ENCODE measurements at places on chromosomes 3 and 15. TPM values are rescaled to one million over a fixed set of nuclear protein-coding genes. Genes with fewer than 3 reads are reported as not detected.
A peak's percentile ranks its signal among the peaks of the same experiment; 100 is the strongest.

The IGSF10 gene
- 0.02 TPM for polyA plus RNA-seq

The BOC gene
- polyA plus RNA-seq, result 11.2 TPM

The PIGZ gene
- polyA plus RNA-seq, result 0.17 TPM

The PCOLCE2 gene
- 0.96 TPM for polyA plus RNA-seq

The GREM1 gene
- polyA plus RNA-seq, result 2,326 TPM

The CRABP1 gene
- not detected for polyA plus RNA-seq

The DPPA2 gene
- polyA plus RNA-seq, result not detected

The CD200 gene
- polyA plus RNA-seq, result 3.4 TPM

The IP6K2 gene
- 110 TPM for polyA plus RNA-seq

- DNase-seq, result no peak
These were observed 17.8 kb upstream of the MAP4 start for GRCh38 chr3:48034000-48034516.

DNA sequence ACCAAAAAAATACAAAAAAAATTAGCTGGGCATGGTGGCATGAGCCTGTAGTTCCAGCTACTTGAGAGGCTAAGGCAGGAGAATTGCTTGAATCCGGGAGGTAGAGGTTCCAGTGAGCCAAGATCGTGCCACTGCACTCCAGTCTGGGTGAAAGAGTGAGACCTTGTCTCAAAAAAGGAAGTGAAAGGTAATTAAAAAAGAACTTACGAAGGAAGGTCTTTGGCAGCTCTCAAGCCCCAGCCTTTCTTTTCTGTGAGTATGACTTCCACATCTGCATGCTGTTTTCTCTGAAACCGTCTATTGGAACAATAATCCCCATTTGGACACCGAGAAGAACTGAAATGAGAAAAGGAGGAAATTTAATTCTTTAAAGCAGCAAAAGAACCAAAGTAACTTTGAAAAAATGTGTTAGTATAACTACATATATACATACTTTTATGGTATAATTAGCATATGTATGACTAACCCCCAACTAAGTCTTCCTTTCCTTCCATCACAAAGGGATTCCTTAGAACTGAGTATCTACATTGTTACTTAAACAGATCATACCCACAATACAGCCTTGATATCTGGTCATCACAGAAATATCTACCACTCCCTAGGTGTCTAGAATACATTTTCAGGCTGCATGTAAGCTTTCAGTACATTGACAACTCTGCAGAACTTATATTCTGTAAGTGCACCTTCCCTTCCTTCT, 50.1 kb downstream of the SETD2 start:
- DNase-seq, result peak; percentile 67

DNA sequence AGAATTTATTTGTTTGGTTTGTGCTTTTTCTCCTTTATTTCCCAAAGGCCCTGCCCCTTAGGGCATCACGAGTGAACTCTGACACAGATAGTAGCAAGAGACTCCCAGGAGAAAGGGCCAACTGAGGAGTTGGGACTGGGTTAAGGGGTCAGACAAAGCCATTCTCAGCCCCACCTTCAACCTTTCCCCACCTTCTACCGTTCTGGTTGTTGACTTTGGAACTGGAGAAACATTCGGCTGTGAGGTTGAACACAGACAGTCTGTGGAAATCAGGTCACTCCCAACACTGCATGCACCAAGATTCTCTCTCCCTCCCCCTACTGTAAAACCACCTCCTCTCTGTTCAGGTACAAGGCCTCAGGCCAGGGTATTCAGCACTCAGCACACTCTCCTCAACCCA, 3.9 kb upstream of the BDH1 start:
- no peak for DNase-seq

GRCh38 chr15:70439304-70439877, 324.0 kb downstream of the UACA start:
- no peak for DNase-seq

DNA sequence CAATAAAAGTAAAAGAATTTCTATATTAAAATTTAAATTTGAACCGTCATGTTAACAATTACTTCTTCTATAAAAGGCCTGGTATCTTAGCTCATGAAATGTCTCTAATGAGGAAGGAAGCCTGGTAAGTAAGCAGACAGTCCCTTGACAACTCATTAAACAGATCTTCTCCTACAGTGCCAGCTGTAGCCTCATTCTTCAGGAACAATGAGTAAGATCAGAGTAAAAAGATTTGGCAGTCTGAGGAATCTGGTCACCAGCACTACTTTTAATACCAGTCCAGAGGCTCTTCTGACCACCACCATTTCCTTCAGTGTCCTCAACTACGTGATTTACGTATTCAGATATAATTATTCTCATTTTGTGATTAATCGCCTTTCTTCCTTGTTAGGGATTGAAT, 955.0 kb upstream of the ALCAM start:
- no peak for DNase-seq

- no peak for DNase-seq
These were observed 35.0 kb downstream of the CTSH start for GRCh38 chr15:78909791-78910228.

DNA sequence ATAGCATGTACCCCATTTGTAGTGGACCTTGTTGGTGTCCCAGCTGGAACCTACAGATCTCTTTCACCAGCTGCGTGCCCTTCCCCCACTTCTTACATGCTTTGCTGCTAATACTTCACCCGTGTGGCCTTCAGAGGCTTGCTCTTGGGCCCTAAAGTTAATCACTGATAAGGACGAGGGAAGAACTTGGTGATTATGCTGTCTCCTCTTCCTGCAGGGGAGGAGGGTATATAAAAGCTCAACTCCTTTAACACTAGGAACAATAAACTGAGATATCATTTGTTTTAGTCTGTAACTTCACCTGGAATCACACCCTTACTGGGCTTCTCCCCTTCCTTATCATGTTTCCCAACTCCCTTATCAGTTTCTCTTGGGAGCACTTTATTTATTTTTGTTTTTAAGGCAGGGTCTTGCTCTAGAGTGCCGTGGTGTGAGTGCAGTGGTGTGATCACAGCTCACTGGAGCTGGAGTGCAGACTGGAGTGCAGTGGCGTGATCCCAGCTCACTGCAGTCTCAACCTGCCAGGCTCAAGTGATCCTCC, 43.2 kb upstream of the PIK3R4 start:
- DNase-seq, result no peak

DNA sequence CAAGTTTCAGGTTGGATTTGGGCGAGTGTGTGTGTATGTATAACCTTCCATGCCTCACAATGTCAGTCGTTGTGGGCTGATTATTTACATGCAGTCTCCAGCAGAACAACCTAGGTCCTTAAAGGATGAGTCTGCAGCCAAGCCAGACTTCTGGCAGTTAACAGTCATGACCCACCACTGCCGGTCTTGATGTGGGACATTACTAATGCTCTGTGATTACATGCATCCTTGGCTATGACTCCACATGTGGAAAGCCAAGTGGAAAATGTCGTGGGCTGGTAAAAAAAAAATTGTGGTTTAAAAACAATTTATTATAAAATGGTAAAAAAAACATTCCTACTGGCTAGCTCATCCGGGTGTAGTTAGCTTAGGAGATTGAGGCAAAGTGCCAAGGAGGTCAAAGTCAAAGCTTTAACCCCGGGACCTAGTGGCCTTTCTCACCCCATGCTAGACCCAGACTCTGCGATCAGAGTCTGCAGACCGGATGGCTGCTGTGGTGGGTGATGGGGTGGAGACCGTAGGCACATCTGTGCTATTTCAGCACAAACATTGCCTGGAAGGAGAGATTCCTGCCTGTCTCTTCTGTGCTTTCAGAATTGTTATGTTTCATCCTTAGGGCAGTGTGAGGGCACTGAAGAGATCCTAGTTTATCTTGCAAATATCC, 6.8 kb downstream of the RARRES1 start:
- DNase-seq, result peak; percentile 94

DNA sequence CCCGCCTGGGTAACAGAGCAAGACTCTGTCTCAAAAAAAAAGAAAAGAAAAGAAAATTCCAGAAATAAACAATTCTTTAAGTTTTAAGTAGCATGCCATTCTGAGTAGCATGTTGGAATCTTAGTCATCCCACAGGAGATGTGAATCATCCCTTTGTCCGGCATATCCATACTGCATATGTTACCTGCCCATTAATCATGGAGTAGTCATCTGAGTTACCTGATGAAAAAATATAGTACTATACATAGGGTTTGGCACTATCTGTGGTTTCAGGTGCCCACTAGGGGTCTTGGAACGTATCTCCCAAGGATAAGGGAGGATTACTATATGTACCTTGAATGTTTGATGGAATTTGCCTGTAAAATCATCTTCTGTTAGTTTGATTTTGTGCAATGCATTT, 6.3 kb upstream of the CCR4 start:
- no peak for DNase-seq

- no peak for DNase-seq
These were observed 534.4 kb downstream of the ZNF385D start for GRCh38 chr3:21216598-21216997.

- DNase-seq, result no peak
These were observed 5.5 kb downstream of the MEF2A start for GRCh38 chr15:99571299-99571698.

- DNase-seq, result no peak
These were observed 858.9 kb upstream of the CFAP20DC start for GRCh38 chr3:59908701-59909100.

DNA sequence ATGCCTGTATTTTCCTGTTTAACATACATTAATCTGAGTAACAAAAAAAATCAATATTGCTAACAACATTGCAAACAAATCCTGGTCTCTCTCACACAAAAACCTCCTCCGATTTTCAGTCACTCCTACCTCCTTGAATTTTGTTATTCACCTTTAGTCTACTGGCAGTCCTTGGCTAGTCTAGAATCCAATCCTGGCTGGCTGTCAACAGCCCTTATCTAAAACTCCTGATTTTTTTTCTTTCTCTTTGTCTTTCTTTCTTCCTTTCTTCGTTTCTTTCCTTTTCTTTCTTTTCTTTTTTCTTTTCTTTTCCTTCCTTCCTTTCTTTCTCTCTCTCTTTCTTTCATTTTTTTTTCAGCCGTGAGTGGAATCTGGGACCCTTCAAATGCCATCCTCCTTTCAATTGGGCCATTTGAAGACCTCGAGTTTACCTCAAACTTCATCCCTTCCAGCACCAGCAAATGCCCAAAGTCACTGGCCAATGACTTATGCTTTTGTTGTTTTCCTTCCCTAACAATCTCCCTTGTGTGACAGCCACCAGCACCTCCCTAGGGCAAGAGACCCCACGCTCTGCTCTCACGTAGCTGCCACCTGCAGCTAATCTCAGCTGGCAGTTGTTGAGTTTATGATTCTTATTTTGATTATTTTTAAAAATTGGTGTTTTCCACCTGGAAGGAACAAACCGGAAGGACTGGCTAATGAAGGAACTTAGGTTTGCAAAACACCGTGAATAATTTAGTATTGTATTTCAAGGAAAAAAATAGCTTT, 6.8 kb upstream of the ONECUT1 start:
- DNase-seq, result no peak

DNA sequence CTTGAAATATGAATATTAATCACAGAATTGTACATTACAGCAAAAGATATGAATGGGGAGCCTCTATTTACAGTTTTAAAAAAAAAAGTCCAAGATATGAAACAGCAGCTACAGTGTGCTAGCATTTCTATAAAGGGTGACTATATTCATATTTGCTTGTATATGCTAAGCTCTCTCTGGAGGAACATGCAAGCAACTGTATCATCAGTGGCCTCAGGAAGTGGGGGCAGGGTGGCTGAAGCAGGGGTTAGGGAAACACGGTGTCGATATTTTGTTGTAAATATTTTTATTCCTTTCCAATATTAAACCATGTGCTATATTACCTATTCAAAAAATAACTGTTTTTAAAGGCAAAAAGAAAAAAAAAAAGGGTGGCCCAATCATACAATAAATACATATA, 2.3 kb downstream of the UACA start:
- DNase-seq, result no peak

GRCh38 chr3:111737047-111737705, 121.9 kb upstream of the PHLDB2 start:
- no peak for DNase-seq

- DNase-seq, result no peak
These were observed 205.9 kb downstream of the MBNL1 start for GRCh38 chr3:152474585-152474984.

DNA sequence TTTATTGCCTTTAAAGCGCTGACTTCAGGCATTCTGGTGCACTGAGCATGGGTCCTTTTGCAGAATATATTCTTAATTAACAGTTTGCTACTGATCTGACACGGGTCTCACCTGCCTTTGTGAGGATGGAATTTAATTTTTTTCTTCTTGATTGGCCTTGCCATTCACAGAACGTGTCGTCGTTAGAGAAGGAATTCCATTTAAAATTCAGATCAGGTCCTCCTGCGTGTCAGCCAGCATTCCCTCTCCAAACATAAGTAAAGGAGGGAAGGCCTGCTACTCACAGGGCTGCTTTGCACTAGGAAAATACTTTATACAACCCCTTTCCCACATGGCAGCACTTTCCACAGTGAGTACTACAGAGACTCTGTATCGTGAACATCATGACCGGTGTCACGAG, 492.7 kb downstream of the NTRK3 start:
- no peak for DNase-seq

GRCh38 chr3:217948-218347, 21.4 kb downstream of the CHL1 start:
- DNase-seq, result no peak

GRCh38 chr3:60803216-60804173, 447.8 kb downstream of the FHIT start:
- no peak for DNase-seq

DNA sequence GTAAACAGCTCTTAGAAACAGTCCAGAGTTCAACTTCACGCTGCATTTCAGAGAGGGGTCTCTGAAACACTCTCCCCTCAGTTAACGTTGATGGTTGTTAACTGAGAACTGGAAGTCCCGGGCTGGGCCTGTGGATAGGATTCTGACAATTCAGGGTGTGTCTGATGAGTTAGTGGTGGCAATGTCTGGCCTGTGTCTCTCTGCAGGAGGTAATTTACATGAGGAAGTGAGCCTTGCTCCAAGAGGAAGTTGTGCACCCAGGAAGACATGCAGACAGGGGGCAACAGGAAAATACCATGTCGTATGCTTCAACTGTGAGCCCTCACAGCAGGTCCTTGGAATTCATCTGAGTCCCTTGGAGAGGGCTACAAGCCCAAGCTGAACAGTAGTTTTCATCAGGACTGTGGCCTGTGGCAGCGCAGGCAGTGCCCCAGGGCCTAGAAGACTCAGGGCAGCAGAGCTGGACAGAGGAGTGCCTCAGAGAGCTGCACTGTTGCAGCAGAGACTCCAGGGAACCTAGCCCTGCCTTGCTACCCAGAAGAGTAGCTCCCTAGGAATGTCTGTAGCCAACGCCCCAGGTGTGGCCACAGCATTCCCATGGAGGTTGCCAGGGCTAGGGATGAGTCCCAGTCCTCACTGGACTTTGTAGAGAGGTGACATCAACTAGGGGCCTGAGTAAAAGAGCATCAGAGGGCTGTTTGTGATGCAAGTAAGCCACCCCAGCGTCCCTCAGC, 104.6 kb upstream of the SELENOK start:
- DNase-seq, result no peak

GRCh38 chr3:53261712-53262111, 5.9 kb upstream of the TKT start:
- DNase-seq, result no peak

Data from AG04450 (cell line).